NCI-H2081 treated with DMSO at 0.1 percent for 48 hours (cell line): ENCODE measurements at places on chromosomes 7 and 10.
A peak's percentile ranks its signal among the peaks of the same experiment; 100 is the strongest.

GRCh38 chr7:27774717-27775328, 34.9 kb downstream of the TAX1BP1 start:
- no peak for DNase-seq

- no peak for DNase-seq
These were observed 422.8 kb downstream of the EXOC4 start for GRCh38 chr7:133675510-133676218.

- DNase-seq = no peak
These were observed 480.3 kb downstream of the RPS24 start for GRCh38 chr10:78513986-78514385.

- peak; percentile 5 for DNase-seq
These were observed 30.6 kb downstream of the TLX1 start for GRCh38 chr10:101161494-101162299.

DNA sequence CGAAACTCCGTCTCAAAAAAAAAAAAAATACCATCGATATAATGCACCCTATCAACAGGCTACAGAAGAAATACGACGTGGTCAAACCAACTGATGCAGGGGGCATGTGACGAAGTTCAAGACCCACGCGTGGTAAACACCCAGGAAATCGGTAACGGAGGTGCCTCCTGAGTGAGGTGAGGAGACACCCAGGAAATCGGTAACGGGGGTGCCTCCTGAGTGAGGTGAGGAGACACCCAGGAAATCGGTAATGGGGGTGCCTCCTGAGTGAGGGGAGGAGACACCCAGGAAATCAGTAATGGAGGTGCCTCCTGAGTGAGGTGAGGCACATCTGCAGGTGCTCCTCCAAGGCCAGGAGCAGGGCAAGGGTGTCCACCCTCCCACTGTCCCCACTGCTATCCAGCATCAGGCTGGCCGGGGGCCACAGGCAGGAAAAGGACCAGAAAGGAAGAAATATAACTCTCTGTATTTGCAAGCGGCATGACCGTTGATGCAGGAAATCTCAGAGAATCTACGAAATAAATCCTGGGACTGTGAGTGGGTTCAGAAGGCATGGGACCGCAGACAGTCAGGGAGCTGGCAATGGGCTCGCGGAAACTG, 10.7 kb upstream of the GPR146 start:
- DNase-seq = no peak

- no peak for DNase-seq
These were observed 67.1 kb downstream of the SEMA3E start for GRCh38 chr7:83581667-83582435.

- no peak for DNase-seq
These were observed 17.7 kb downstream of the NCOA4 start for GRCh38 chr10:46012746-46013145.

GRCh38 chr7:74044366-74045350, 16.7 kb downstream of the ELN start:
- no peak for DNase-seq

DNA sequence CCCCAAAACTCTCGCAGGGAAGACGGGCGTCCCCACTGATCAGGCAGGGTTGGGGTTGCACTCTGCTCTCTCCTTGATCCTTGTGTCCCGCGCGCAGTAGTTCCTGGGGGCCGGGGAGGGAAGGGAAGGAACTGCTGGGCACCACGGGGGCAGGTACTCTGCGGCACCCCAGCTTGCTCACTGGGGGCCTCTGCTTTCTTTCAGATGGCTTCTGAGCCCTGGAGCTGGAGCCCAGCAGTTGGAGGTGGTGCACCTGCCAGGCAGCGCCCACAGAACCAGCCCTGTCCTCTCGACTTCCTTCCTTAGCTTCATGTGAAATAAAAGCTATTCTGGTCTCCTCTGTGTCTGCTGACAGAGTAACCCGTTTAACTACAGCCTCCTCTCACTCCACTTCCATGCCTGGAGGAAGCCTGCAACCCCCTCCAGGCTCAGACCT, 12.2 kb downstream of the PLAC9 start:
- DNase-seq = no peak

DNA sequence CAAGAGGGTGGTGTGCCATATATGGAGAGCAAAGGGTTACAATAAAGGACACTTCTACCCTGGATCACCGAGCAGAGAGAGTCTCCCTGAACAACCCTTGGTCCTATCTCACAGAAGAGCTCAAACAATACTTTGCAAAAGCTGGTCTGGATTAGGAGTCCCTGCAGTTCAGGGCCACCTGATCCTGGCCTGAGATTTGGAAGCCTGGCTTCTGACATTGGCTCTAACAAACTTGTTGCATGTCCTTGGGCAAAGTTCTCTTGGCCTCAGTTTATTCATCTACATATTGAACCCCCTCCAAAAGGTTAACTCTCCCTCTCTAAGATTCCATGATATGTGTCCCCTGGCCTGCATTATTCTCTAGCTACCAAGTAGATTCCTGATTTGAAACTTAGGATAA, 1.7 kb downstream of the RBP4 start:
- no peak for DNase-seq

- no peak for DNase-seq
These were observed 8.0 kb downstream of the COA1 start for GRCh38 chr7:43721193-43721806.
